Spleen (tissue), 13 donors: ENCODE measurements at places on chromosomes 2 and 18. TPM values are rescaled to one million over a fixed set of nuclear protein-coding genes. Genes with fewer than 3 reads are reported as not detected.

The CGREF1 gene
- polyA plus RNA-seq: 0.42 TPM

The SGO2 gene
- 2.2 TPM for polyA plus RNA-seq

The REG3A gene
- polyA plus RNA-seq: not detected

The ICOS gene
- 3.5 TPM for polyA plus RNA-seq

The LAMA1 gene
- 0.45 TPM for polyA plus RNA-seq

The PDE11A gene
- 0.02 TPM for polyA plus RNA-seq

The REG1A gene
- polyA plus RNA-seq: 4.6 TPM

The ST6GAL2 gene
- 0.02 TPM for polyA plus RNA-seq

The DPP10 gene
- polyA plus RNA-seq: 0.02 TPM

The C1QL2 gene
- not detected for polyA plus RNA-seq

The ARHGAP25 gene
- 103 TPM for polyA plus RNA-seq

The FAM237A gene
- not detected for polyA plus RNA-seq

The CEP68 gene
- 5.7 TPM for polyA plus RNA-seq

The POTEJ gene
- polyA plus RNA-seq: not detected

The SERPINB11 gene
- not detected for polyA plus RNA-seq

The DCC gene
- not detected for polyA plus RNA-seq

The C1GALT1C1L gene
- 0.55 TPM for polyA plus RNA-seq

The THOC1 gene
- 51.6 TPM for polyA plus RNA-seq

The CD8B2 gene
- polyA plus RNA-seq: 0.22 TPM

The CDK15 gene
- polyA plus RNA-seq: not detected

The HOXD12 gene
- not detected for polyA plus RNA-seq

The TSPYL6 gene
- polyA plus RNA-seq: not detected

The KIAA2012 gene
- not detected for polyA plus RNA-seq

The OR6B2 gene
- polyA plus RNA-seq: not detected

The DNAJC5G gene
- not detected for polyA plus RNA-seq

The EFEMP1 gene
- 12.5 TPM for polyA plus RNA-seq

The RGPD8 gene
- polyA plus RNA-seq: 0.49 TPM

The ELOA2 gene
- not detected for polyA plus RNA-seq

The SERPINB4 gene
- polyA plus RNA-seq: 0.09 TPM

The HJURP gene
- polyA plus RNA-seq: 2.9 TPM

The PCGF1 gene
- polyA plus RNA-seq: 11.6 TPM

The CACNB4 gene
- 0.42 TPM for polyA plus RNA-seq

The TIGD1 gene
- polyA plus RNA-seq: 6.0 TPM

The TRAF3IP1 gene
- 2.6 TPM for polyA plus RNA-seq

The KLHL29 gene
- 1.5 TPM for polyA plus RNA-seq
